ENCODE measurements at places on chromosomes 3 and 15. TPM values are rescaled to one million over a fixed set of nuclear protein-coding genes. Genes with fewer than 3 reads are reported as not detected.

OSTN gene
- not detected for total RNA-seq

CNTN6 gene
- 1.3 TPM for total RNA-seq

RTP4 gene
- 2.8 TPM for total RNA-seq

PARP15 gene
- 1.1 TPM for total RNA-seq

ANKRD63 gene
- total RNA-seq: not detected

MKRN3 gene
- total RNA-seq: not detected

TM4SF1 gene
- total RNA-seq: 1.3 TPM

RASGRP1 gene
- 0.24 TPM for total RNA-seq

C3orf22 gene
- not detected for total RNA-seq

SPINK8 gene
- not detected for total RNA-seq

ISLR2 gene
- not detected for total RNA-seq

SUSD5 gene
- 16.1 TPM for total RNA-seq

KCNH8 gene
- not detected for total RNA-seq

MORC1 gene
- not detected for total RNA-seq

Measured in hair follicle dermal papilla cell (primary cell).